Bone marrow (tissue), 2 donors: ENCODE measurements at places on chromosomes 6 and 20.

GRCh38 chr6:18371010-18371409, 16.1 kb upstream of the RNF144B start:
- DNase-seq, result no peak

DNA sequence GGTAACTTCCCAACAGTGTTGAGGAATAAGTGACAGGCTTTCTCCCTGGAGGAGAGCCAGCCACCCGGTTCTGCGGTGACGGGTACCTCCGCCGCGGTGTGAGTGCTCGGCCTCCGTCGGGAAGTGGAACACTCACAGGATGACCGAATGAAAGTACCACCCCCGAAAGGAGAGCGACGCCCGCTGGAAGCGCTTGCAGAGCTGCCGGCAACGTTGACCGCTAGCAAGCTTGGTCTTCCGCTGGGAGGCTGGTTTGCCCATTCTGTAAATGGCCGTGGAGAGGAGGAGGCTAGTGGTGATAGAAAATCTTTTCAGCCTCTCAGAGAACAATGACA, 614 bp upstream of the TMEM242 start:
- no peak for DNase-seq

DNA sequence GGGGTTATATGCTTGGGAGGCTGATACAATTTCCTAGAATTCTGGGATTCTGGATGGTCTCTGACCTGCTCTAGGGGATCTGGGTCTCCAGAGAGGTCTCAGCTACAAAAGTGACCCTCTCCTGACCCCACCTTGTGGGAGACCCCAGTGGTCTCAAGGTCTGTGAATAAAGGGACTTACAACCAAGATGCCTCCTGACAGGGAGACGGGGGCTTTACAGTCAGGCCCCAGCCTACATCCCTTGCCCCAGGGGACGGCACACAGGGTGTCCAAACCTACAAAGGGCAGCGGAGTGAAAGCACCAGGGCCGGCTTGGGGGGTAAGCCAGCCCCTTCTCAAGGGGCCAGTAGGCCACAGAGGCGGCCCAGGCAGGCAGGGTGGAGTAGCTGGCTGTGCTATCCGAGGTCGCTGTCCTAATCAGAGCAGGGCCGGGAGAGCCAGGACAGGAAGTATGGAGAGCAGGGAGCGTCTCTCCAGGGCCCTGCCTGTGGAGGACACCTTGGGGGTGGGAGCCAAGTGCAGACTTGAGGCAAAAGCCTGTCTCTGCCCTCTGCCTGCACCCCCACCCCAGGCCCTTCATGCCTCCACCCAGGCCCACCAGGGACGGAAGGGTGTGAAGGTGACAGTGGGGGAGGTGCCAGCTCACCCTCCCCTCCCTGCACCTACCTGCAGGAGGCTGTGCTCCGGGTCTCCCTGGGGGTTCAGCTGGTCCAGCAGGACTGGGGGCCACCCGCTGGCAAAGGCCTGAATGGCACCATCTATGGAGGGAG, 3.5 kb downstream of the GFRA4 start:
- DNase-seq, result no peak

DNA sequence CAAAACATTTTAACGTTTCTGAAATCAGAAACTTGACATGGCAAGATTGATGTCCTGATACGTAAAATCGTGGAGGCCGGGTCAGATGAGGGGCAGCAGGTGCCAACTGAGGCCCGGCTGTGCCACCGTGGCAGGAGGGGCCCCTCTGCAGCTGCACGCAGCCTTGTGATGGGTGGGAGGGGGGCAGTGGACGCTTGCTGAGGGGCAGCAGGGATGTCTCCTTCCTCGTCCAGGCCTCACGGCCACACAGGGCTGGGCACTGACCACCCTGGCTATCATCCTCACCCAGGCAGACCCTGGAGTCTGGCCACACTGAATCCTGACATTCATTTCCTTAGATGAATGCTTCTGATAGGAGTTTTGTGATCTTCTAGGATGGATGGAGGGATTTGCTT, 114.7 kb downstream of the ERMARD start:
- no peak for DNase-seq

GRCh38 chr6:152948150-152948768, 34.6 kb downstream of the FBXO5 start:
- DNase-seq, result no peak

- DNase-seq, result no peak
Observed at GRCh38 chr6:46932526-46933319, 11.0 kb upstream of the ADGRF5 start.

GRCh38 chr6:145865175-145865574, 50.6 kb upstream of the FBXO30 start:
- DNase-seq, result no peak

DNA sequence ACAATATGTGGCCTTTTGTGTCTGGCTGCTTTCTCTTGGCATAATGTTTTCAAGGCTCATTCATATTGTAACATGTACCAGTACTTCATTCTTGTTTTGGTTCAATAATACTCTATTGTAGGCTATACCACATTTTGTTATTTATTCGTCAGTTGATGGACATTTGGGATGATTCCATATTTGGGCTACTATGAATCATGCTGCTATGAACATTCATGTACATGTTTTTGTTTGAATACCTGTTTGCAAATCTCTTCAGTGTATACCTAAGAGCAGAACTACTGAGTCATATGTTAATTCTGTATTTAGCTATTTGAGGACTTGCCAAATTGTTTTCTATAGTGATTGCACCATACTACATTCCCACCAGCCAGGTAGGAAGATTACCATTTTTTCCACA, 259.9 kb downstream of the GMPR start:
- no peak for DNase-seq

DNA sequence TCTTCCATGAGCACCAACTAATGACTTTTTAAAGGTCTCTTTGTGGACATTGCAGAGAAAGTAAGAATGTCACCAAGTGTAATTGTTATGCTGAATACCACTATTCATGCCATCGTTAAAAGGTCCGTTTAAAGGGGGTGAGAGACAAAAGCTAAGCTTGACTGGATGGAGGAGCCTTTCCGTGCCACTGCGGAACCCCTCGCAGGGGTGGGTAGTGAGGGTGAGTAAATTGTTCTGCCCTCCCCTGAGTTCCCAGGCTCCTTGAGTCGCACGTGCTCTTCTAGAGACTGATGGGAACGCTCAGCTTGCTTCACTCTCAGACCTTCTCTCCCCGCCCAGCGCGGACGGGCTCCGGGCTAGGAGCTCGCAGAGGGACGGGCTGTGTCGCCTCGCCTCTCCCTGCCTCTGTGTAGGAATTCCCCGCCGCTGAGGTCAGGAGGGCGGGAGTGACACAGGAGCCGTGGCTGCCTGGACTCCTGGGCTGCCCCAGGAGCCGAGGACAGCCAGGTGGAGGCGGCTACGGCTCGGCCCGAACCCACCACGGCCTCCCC, 314.8 kb upstream of the QKI start:
- DNase-seq, result no peak

DNA sequence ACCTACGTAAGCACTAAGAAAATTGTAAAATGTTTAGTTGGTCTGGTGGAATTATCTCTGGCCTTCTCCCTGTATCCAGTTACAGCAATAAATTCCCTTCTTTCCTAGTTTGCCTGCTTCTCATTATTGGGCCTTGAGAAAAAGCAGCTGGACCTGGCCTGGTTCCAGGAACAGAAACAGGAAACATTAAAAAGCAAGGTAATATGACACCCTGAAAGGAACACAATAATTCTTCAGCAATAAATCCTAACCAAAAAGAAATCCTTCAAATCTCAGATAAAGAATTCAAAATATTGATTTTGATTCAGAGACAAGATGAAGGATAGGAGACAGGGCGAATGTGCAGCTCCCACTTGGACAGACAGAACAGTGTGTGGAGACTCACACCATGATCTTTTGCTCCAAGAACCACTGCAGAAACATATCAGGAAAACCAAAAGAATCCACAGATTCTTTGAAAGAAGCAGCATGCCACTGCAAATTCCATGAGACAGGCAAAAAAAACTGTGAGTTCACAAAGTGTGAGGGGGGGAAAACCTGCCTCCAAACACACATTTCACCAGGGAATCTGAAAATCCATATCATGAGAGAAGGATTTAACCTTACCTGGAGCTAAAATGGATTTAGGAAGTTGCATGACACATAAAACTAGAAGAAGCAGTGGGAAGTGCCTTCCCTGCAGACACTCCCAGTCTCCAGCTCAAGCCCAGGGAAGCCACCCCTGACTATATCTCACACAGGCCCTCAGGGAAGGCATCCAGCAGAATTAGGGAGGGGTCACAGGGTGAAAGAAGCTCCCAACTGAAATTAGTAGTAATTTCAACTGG, 28.9 kb downstream of the TREM1 start:
- DNase-seq, result no peak

- DNase-seq, result no peak
Observed at GRCh38 chr6:22368794-22369193, 72.0 kb upstream of the PRL start.

GRCh38 chr20:40497899-40498691, 190.9 kb downstream of the MAFB start:
- DNase-seq, result peak; percentile 44

GRCh38 chr20:62219992-62220665, at the start of gene HRH3:
TSS of gene HRH3 (minus strand) at chr20:62220278. CDS start at chr20:62219970, 308 bp downstream.
- DNase-seq, result no peak

- no peak for DNase-seq
Observed at GRCh38 chr6:100230953-100231316, 233.8 kb downstream of the SIM1 start.

DNA sequence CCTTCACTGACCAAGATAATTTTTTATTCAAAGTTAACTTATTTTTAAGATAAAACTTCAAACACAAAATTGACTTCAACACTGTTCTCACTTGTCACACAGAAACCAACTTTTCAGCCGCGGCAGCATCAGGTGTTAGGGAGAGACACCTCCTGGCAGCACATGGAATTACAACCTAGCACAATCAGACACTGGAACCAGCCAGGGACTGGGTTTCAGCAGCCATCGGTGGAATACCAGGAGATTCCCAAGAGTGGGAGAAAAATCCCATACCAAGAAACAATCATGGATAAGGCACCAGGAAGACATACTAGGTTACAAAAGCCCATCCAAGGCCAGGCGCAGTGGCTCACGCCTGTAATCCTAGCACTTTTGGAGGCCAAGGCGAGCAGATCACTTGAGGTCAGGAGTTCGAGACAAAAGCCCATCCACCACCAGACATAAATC, 70.0 kb downstream of the SNX5 start:
- peak; percentile 9 for DNase-seq

DNA sequence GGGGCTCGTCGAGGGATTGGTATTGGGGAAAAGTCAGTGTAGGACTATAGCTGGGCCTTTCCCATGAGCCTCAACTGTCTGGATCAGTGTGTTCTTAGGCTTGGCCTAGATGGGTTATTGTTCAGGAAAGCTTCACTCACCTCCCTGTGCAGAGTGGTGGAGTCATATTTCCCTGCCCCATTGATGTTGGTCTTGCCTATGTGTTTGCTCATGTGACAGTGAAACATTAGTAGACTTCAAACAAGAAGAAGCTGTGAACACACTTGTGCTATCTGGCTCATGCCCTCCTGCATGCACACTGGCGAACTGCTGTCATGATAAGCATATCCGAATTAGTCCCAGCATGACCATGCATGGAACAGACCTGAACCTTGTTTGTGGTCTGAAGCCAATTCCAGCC, 171.1 kb downstream of the DHX35 start:
- no peak for DNase-seq

DNA sequence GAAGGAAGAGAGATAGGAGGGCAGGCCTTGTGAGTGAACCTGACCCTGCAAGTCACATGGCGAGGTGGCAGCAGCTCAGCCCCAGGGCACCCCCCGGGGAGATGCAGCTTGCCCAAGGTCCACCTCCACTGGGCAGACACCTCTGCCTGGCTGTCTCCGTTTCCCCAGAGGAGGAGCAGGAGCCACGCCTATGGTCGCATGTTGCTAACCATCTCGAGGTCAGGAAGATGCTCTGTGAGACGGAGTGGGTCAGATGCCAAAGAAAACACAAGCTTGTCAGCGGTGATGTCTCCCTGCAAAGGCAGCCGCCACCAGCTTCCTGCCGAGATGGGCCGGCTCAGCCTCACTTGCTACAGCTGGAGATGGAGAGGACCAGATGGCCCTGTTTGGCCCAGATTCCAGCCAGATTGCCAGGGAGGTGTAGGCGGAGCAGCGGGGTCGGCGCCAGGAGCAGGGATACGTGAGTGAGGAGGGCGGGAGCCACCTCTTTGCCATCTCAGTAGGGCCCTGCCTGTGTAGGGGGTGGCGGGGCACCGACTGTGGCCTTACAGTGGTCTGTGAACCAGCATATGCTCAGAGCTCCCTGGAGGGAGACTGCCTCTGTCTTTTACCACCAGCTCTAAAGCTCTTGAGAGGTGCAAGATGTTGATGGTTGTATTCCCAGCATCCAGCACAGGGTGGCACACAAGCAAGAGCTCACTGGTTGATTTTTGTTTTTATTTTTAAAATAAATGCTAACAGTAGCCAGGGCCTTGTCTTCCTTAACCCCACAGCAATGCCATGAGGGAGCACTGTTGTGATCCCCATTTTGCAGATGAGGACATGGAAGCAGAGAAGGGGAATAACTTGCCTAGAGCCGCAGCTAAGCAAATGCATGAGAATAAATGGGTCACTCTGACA, 42.9 kb upstream of the FAM83D start:
- DNase-seq, result no peak

DNA sequence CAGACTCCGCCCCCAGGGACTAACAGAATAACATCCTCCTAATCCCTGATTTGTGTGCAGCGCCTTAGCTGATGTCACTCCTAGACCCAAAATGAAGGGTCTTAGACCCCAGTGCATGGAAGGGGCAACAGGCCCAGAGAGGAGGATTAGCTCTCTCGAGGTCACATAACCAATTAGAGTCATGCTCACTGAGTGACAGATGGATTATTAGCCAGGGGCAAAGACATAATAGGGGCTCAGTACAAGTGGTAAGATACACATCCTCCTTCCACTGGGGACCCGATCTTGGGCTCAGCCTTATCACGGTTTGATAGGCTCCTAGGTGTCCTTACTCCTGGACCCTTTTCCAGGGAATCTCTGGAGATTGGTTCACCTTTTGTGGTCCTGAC, 858 bp downstream of the TP53INP2 start:
- DNase-seq, result no peak

GRCh38 chr20:61731363-61732181, 334.1 kb downstream of the TAF4 start:
- no peak for DNase-seq

GRCh38 chr6:143973097-143973966, 34.7 kb downstream of the PLAGL1 start:
- DNase-seq, result no peak

GRCh38 chr20:6416371-6416770, 293.5 kb upstream of the FERMT1 start:
- no peak for DNase-seq

- no peak for DNase-seq
Observed at GRCh38 chr6:113433335-113433991, 423.7 kb upstream of the MARCKS start.
